Activated naive CD4-positive, alpha-beta T cell treated with anti-CD3 and anti-CD28 coated beads, Interleukin-2, amount 10 ng/mL, durations not matched to agents 7 days and 5 days (primary cell): ENCODE measurements at places on chromosomes 13 and 19.

DNA sequence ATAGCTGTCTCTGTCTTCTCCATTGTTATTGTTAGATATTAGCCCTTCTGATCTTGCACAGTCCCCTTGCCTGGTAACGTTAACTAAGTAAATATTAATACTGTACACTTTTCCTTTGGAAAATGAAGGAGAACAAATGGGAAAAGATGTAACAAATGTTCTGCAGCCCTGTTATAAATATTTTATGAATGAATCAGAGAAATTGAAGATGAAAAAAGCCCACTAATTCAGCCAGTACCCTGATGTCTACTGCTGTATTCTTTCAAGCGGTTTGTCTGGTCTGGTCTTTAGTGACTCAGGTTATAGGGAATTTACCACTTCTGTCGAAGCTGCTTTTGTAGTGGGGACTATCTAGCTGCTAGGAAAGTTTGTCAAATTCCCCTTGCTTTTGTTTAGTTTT lies 121.0 kb downstream of the COG6 start:
- no peak for DNase-seq

GRCh38 chr19:996051-996838 lies 4.0 kb upstream of the GRIN3B start:
- peak; percentile 83 for DNase-seq

GRCh38 chr19:15231271-15231670 lies 977 bp downstream of the EPHX3 start:
- no peak for DNase-seq

DNA sequence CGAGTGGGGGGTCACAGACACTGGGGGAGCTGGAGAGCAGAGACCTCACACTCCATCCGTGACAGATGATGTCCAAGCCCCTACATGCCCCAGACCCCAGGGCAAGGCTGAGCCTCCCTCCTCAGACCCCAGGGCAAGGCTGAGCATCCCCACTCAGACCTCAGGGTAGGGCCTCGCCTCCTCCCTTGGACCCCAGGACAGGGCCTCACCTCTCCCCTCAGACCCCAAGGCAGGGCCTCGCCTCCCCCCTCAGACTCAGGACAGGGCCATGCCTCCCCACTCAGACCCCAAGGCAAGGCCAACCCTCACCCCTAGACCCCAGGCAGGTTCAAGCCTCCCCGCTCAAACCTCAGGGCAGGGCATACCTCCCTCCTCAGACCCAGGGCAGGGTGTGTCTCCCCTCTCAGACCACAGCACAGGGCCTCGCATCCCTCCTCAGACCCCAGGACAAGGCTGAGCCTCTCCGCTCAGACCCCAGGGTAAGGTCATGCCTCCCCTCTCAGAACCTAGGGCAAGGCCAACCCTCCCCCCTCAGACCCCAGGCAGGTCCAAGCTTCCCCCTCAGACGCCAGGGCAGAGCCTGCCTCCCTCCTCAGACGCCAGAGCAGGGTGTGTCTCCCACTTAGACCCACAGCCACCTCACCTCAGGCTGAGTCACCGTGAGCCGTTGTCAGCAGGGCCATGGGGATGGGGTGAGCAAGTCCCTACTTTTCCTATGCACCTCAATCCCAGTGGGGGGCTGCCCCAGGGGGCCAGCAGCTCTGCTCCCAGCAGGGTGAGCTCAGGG lies 1.7 kb upstream of the S1PR4 start:
- DNase-seq: peak; percentile 80

GRCh38 chr13:29909975-29910674 lies 59.7 kb upstream of the UBL3 start:
- no peak for DNase-seq

GRCh38 chr13:66189986-66190385 lies 1040.2 kb downstream of the PCDH9 start:
- DNase-seq: no peak

DNA sequence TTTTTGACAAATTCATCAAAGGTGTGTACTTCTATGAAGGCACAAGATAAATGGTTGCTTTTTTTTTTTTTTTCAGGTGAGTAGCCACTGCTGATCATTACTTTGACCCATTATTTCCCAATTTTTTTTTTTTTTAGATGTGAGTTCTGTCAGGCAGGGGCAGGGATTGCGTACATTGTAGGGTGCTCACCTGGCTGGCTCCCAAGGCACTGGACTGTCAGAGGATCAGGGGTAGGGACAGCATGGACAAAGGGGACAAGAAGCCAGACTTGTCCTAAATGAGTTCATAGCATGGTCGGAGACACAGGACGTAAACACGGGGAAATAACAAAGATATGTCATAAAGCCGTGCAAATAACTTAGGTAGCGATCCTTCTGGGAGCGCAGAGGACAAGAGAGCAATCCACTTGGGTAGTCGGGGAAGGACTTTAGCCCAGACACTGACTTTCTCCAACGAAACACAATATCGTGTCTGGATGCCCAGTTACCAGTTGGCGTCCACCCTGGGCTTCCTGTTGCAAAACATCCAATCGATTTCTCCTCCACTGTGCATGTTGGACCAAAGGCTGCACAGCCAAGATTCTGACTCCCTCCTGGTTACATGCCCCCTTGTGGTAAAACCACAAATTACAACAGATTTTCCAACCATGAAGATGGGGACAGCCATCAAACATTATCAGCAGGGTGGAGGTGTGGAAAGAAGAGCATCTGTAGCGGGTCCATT lies 27.5 kb upstream of the KATNAL1 start:
- peak; percentile 31 for DNase-seq

DNA sequence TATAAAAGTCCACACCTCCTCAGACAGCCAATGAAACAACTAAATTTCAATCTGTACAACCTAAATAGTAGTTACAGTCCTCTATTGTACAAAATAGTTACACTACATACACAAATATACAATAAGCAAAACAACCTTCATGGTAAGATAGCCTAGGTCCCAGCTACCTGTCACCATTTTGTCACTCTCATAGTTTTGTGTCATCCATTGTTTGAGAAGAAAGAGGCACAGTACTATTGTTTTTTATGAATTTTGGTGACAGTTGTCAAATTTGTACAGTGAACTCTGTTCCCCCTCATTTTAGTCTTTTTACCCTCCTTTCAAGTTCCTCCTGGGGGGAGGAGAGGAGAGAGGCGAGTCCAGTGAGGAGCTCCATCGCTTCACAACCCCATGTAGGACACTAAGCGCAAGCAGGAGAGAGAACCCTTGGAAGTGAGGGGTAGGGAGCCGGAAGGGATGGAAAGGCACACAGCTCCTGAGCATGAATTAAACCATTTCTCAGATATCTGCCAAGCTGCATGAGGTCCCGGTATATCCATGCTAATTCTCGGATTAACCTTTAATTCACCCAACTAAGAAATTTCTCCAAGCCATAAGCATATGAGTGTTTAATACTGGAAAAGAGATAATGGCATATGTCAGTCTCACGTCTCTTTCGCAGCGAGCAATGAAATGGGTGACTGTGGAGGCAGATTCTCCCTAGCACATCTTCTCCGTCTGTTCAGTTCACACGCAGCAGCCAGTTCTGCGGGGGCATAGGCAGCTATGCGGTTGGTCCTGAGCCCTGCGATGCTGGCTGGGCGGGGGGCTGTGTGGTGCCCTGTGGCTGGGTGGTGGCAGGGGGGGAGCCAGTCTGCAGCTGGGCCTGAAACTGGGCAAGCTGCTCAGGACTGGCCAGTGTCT lies 60.5 kb downstream of the SERP2 start:
- DNase-seq: no peak

DNA sequence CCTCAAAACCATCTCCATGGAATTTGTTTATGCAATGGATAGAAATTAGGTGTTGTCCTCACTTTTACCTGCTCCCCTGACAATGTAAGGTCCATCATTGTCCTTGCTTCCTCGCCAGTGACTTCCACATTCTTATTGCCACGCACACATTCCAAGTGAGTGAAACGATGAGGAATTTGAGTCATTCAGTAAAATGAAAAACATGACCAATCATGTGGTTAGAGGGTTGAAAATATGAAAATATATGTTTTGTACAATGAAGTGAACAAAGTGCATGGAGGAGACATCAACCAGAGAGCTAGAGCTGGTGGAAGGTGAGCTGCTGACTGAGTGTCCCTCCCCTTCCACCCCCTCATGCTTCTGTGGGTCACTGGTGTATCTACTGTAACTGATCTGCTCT lies 91.7 kb downstream of the ATP8A2 start:
- DNase-seq: no peak

- no peak for DNase-seq
Observed at GRCh38 chr13:40274103-40274502, 392.3 kb downstream of the FOXO1 start.

DNA sequence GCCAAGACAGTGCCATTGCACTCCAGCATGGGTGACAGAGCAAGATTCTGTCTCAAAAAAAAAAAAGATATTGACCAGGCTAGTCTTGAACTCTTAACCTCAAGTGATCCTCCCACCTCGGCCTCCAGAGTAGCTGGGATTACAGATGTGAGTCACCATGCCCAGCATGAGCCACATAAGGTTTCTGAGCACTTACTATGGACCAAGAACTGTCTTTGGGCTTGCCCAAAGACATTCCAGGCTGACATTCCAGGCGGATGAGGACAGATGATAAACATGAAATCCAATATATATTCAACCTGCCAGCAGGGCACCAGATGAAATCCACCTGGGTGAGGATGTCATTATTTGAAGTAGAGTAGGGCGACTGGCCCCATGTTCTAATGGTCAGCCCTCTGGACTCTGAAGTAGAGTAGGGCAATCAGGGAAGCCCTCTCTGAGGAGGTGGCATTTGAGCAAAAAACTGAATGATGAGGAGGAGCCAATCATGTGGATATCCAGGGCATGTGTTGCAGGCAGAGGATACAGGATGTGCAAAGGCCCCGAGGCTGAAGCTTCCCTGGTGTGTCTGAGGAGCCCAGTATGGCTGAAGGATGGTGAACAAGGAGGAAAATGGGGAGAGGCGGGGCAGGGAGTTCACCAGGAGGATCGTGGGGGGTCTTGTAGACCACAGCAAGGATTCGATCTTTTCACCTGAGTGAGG lies 4.0 kb downstream of the C19orf38 start:
- DNase-seq: no peak

- no peak for DNase-seq
Observed at GRCh38 chr13:111552891-111553655, 232.6 kb downstream of the TEX29 start.
